ENCODE measurements at places on chromosomes 16 and 17.
A peak's percentile ranks its signal among the peaks of the same experiment; 100 is the strongest.

GRCh38 chr17:49393491-49394255, 21.0 kb downstream of the PHB1 start:
- no peak for DNase-seq

GRCh38 chr17:35245196-35245486, 2.3 kb downstream of the SLFN5 start:
- DNase-seq, result peak; percentile 91

DNA sequence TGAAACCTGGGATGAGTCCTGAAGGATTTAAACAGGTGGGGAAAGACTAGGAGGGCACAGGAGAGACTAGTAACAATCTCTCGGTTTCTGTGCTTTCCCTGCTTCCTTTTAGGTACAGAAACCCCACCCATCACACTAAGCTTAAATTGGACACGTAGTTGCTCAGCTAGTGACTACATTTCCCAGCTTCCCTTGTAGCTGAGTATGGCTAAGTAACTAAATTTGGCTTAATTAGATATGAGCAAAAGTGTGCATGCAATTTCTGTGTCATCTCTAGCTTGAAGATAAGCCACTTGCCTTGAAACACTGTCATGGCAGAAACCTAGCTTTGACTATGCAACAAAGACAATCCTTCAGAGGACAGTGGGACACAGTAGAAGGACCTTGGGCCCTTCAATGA, 36.5 kb downstream of the CACNG1 start:
- no peak for DNase-seq

- DNase-seq, result no peak
Measured at GRCh38 chr16:78390508-78391324, 291.3 kb downstream of the WWOX start.

DNA sequence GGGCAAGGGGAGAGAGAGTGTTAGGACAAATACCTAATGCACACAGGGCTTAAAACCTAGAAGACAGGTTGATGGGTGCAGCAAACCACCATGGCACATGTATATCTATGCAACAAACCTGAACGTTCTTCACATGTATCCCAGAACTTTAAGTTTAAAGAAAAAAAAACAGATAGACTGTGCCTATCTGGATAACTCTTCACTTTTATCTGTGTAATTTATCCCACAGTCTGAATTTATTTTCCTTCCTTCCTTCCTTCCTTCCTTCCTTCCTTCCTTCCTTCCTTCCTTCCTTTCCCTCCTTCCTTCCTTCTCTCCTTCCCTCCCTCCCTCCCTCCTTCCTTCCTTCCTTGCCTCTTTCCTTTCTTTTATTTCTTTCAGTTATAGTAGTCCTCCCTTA, 370.7 kb downstream of the CDH8 start:
- no peak for DNase-seq

DNA sequence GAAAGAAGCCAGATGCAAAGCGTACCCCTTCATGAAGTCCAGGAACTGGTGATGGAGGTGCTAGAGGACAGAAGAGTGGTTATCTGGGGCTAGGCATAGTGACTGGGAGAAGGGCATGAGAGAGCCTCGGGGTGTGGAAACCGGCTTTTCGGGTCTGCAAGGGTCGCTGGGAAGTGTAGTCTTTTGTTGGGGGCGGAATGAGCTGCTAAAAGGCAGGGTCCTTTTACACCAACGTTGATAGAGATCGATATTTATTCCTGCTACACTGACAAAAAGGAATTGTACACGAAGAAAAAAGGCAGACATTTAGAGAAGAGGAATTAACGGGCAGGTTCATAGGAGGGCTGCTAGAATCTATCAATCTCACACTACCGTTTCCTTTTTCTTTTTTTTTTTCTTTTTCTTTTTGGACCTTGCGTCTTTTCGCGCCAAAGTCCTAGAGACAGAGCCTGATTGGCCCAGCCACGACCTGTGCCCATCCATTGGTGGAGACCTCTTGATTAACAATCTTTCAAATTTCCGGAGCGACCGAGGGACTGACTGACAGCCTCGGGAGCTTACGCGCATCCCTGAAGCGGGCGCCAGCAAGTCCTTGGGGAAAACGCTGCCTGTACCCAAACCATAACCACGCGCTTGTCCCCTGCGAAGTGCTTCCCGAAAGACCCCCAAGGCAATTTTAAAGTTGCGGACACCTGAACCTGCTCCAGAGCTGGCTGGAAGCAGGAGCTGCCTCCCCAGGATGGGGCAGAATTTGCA, 27.7 kb upstream of the DHRS7B start:
- DNase-seq, result peak; percentile 69

GRCh38 chr17:79877041-79877440, 37.8 kb upstream of the CBX4 start:
- no peak for DNase-seq

GRCh38 chr16:49530427-49530970, 156.9 kb downstream of the C16orf78 start:
- DNase-seq, result no peak

Measured in fibroblast of lung (primary cell).